ENCODE measurements at places on chromosomes 5 and 9.
A peak's percentile ranks its signal among the peaks of the same experiment; 100 is the strongest.

GRCh38 chr9:75788006-75788634 lies 102.4 kb upstream of the PCSK5 start:
- no peak for DNase-seq

DNA sequence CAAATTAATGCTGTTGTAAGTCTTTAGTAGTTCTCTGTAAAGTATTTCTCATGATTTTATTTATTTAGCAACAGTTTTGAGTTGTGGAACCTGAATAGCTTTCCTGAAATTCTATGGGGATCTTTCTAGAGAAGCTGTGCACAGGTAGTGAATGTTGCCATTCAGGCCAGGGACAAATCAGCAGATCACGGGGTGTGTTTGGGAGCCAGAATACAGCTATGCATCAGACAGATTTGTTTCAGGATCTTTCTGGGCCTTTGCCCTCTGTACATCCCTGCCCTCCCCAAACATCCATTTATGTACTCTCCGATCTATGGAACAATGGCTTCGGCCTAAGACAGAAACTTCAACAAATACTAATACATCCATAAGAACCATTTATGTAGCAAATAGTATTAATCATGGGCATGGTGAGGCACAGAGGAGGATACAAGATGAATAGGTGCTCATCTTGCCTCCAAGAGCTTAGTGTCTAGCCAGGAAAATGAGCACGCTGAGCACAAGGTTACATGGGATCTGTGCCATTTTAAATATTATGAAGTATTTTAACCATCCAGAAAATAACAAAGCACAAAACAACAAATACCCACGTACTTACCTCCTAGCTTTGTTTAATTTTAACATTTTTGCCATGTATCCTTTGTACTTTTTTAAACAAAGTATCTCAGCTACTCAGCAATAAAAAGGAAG lies 13.1 kb downstream of the ARHGEF37 start:
- no peak for DNase-seq

DNA sequence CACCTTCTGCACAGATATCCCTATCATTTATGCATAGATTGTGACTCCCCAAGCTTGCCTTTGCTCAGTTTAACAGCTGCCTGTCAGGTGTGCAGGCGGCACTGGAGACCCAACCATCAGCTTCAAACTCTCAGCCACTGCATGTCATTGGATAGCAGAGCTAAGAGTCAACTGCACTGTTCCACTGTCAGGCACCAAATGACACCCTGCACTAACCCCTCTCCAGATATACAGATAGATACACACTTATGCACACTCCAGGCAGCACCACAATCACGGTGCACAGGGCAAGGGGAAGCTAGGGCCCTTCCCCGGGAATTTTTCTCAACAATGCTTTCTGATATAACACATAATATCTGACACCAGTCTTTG lies 142.3 kb downstream of the BNC2 start:
- DNase-seq: no peak

DNA sequence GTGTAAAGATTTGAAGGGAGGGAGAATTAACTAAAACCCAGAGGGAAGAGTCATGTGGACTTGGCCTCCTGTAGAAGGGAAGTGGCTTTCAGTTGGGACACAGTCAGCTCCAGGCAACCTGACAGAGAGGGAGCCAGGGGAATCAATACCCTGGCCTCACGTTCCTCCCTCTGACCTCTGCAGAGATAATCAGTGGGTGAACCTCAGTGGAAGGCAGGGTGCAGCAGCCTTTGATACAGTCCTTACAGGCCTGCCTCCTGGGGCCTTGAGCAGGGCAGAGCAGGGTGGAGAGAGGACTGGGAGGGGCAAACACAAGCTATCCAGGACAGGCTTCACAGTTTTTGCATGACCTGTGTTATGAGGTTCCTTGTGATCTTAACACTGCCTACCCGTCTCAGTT lies 61.9 kb upstream of the GPBP1 start:
- no peak for DNase-seq

GRCh38 chr5:124000538-124000937 lies 488.6 kb downstream of the CSNK1G3 start:
- DNase-seq: no peak

GRCh38 chr9:20873240-20873865 lies 158.1 kb downstream of the HACD4 start:
- DNase-seq: no peak

DNA sequence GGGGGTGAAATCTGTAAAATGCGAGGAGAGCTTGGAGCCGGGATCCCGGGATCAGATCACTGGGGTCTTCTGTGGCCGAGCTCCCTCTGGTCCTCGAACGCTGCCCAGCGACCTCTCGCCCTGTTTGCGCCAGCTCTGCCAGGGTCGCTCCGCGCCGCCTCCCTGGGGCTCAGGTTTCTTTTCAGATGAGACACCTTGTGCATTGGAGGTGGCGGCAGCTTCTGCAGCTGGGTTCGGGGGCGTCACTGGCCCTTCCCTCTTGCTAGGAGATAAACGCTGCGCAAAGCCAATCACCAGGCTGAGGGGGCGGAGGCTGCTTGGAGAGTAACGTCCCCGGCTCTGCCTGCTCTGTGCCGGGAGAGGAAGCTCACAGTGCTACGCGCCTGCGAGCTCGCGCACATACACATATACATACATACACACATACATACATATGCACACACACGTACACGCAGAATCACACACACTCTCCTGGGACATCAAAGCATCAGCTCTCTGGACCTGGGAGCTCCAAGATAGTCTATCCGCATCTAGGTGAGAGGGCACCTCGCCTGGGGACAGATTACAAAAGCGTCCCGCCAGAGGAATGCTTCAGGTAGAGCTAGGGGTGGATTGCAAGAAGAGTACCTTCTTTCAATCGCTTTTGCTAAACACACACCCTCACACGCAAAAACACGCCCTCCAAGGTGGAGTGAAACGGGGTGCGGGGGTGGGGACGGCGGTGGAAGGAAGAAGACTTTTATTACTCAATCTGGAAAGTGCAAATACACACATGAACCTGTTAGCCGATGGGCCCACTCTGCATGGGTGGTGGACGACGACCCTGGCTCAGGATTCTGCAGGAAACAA lies at the start of gene ST8SIA4:
Gene ST8SIA4, minus strand, starts transcription at position 244 of the 849 bp plus-strand sequence. CDS start 327 bp downstream, outside the sequence.
- no peak for DNase-seq

DNA sequence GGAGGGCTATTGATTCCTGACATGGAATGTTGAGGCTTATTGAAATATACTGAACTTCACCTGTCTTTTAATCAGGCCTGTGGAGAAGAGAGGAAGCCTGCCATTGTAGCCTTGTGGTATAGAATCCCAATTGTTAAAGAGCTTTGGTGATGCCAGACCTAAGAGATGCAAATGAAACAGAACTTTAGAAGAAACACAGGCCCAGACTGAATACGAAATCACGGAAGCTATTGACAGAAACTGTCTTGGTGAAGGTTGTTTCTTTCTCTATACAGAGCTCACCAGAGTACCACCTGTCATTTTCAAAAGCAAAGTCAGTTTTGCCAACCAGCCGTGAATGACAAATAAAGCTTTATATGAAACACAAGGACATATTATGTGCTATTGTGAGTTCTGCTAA lies 660.3 kb downstream of the ISL1 start:
- no peak for DNase-seq

GRCh38 chr5:37777432-37778130 lies 62.3 kb downstream of the GDNF start:
- no peak for DNase-seq

DNA sequence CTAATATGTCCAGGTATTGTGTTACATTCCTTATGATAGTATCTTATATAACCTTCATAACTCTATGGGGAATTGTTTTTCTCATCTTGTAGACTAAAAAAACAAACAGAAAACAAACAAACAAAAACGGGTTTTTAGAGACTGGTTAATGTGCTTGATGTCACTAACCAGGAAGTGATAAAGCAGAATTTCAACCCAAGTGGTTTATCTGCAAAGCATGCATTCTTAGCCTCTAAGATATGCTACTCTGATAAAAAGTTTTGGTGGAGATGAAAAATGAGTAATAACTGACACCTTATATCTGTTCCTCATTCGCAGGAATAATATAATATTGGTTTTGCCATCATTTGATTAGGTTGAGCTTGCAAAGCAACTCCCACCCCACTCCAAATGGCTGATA lies 53.4 kb downstream of the PUM3 start:
- no peak for DNase-seq

GRCh38 chr9:109717342-109717741 lies 62.7 kb upstream of the PALM2AKAP2 start:
- DNase-seq: no peak

DNA sequence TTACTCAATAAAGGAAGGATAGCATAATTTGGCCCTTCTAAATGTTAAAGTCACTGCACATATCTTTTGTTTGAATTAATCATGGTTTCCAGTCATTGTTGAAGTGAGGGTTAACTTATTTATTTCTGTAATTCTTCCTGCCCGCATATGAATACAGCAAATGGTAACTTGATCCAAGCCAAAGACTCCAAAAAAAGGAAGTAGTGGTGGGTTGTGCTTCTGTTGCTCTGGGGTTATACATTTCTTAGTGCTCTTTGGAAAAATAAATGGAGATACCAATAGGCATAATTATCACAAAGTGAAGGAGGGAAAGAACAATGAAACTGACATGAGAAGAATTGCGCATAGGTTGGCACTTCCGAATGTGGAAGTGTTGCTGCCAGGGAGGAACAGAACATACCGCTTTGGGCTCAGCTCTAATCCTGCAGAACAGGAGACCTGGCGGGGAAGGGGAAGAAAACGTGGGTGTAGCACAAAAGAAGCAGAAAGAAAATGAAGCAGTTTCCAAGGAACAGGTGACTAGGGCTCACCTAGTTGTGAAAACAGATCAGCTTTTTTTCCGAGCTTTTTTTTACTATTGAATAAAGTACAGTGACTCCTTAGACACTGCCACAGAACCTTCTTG lies 69.7 kb upstream of the TAF11L2 start:
- no peak for DNase-seq

DNA sequence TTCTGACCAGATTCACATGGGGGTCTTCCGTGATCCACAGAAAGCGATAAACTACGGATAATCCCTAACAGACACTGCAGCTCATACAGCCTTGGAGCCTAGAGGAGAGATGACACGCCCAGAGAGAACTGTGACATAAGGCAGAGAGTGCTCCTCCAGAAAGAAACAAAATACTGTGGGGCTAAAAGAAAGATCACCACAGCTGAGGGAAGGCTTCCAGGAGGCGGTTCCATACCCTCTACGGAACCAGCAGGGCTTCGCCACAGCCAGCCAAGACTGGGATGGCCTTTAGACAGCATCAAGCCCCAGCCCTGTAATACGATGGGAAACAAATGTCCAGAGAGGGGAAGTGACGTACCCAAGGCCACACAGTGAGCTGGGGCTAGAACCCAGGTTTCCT lies 19.3 kb downstream of the GPX3 start:
- no peak for DNase-seq

GRCh38 chr5:176530983-176531901 lies 6.0 kb downstream of the RNF44 start:
- DNase-seq: peak; percentile 89

GRCh38 chr9:115063058-115063845 lies 54.7 kb downstream of the TNC start:
- DNase-seq: no peak

GRCh38 chr5:132566657-132567056 lies 9.9 kb downstream of the RAD50 start:
- no peak for DNase-seq

DNA sequence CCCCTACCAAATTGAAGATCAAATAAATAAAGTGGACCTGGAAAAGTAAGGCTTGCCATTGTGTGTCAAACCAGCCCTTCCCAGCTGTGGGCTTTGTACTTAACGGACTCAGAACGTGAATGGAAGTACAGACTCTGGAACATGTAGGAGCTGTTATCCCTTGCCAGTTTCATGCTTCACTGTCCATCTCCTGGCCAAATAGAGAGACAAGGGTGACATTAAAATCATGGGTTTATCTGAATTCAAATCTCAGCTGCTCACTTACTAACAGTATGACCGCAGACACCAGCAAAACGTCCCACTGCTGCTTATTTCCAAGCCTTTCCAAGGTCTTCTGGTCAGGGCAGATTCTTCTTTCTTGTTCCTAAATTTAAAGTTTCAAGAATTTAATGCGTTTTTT lies 52.2 kb downstream of the EXOSC2 start:
- no peak for DNase-seq

- DNase-seq: no peak
These were observed 292.1 kb upstream of the ELAVL2 start for GRCh38 chr9:24118190-24118589.

DNA sequence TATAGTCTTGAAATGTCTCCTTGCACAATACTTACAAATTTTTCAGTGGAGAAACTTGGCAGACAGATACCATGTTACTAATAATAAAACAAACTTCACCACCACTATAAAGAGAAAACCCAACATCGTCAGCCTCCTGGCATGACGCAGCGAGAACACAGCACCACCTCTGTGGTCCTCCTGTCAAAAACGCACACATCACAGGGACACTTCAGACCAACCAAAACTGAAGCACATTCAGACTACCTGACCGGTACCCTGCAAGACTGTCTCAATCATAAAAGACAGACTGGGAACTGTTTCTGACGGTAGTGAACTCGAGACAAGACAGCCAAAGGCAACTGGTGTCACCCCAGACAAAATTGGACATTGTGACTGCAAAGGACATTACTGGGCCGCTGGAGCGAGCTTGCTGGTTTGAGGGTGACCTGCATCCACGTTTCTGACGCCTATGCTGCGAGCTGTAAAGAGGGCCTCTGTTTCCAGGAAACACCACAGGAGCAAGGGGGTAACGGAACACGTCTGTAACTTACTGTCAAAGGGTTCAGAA lies 34.4 kb downstream of the NSUN2 start:
- DNase-seq: no peak

DNA sequence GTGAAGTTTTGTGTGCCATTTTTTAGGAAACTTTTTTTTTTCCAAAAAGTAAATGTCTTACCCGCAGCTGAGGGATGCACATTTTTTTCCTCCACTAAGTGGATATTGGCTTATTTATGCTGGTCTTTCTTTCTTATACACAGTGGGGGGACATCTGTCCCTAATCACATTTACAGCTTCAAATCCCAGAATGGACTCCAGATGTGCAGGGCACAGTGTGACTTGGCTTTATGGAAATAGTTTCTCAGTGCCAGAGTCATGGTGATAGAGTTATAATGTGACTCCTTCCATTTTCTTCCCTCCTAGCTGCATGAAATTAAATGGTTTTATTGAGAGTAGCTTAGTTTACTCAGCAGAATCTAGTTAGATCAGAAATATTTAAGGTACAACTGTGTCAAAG lies 66.5 kb downstream of the SV2C start:
- no peak for DNase-seq
